ENCODE measurements at places on chromosomes 12 and 14.

DNA sequence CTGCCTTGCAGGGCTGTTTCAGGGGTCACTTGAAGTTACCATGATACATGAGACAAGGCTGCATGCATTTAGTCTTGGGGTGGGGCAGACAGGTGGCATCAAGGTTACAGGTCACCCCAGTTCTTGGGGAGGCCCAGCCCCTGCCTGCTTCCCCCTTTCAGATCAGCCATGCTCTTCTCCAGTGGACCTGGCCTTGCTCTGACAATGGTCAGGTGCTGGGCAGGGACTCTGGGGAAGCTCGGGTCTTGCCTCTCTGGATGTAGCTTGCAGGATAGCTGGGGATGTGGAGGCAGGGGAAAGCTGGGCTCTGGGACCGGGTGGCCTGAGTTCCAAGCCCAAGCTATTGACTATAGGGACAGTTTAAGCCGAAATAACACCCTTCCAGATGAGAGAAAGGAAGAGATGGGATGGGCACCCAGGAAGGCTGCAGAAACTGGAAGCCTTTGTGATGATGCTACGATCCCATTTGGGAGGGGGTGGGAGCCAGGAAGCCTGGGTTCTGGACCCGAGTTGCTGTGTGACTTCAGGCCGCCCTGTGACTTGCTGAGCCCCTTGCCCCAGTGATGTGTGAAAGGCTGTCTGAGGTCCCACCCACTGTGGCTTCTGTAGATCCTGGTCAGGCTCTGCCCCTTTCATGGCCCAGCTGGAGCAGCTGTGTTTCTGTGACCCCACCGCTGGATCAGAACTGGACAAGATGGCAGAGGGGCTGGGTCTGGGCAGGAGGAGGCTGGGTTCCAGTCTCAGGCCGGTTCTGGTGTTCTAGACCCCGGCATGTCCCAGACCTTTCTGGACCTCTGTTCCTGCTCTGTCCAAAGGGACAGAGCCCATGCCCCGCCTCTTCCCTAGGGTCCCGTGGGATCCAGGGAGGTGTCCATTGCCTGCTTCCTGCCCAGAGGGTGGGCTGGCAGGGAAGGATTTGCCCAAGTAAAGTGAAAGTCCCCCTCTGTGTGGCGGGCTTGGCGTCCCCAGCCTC, 2.1 kb downstream of the TNFAIP2 start:
- peaks cover 56% of the 10 kb centered on the region for H3K27me3 ChIP-seq
- no peak overlapping the region for H3K4me3 ChIP-seq
- no peaks in the 10 kb centered on the region for H3K36me3 ChIP-seq
- no peaks in the 10 kb centered on the region for H3K4me1 ChIP-seq
- no peak for DNase-seq
- H3K27ac ChIP-seq = no peak overlapping the region

DNA sequence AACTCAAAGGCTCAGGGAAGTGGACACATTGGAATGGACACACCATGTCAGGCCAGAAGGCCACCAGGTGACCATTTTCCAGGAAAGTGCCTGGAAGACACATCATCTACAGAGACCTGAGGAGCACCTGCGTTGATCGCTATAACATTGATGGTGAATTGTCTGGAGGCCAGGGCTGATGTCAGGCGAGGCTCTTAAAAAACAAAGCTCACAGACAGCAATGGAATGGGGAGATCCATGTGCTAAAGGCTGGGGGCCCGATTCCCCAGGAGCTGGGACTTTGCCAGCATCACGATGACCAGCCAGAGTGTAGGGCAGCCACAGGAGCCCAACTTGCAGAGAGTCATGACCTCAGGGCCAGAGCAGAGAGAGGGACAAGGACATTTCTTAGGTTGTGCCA, 30.3 kb downstream of the DIO3 start:
- H3K27me3 ChIP-seq = no peaks in the 10 kb centered on the region
- no peak overlapping the region for H3K27ac ChIP-seq
- no peak for DNase-seq

DNA sequence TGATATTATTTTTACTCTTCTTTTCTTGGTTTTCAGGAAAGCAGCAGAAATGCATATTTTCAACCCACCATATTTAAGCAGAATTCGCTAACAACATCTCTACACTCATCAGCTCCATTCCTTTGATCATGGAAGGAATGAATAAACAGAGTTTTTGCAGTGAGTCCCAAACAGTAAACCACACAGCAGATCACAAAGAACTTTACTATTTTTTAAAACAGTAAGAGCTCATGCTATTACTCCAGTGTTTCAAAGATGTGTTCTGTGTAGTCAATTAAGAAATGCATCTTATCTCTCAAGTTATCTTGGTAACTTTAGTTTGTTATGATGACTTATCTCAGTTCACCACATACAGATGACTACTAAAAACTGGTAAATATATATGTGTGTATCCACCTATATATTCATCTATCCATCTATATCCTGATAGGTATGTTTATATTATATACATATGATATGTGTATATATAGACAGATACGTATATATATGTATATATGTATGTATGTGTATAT, 843.5 kb downstream of the BCL11B start:
- no peaks in the 10 kb centered on the region for H3K36me3 ChIP-seq
- H3K27ac ChIP-seq = no peak overlapping the region
- no peak for DNase-seq

DNA sequence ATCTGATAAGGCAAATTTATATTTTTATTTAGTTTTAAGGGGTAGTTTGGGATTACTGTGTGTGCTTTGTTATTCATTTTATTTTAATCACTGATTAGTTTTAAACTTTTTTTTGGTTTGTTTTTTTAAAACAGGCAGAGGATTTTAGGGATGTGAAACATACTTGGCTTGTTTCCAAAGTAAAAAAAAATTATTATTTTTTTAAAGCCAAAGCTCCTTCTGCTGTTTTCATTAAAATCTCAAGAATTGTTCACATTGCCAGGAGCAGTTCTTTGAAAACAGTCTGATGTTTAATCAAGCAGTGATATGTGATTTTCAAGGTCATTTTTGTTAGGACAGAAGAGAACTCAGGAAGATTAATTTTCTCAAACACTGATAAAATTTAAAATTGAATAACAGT, 11.2 kb downstream of the TTC8 start:
- no peaks in the 10 kb centered on the region for H3K36me3 ChIP-seq
- no peak for DNase-seq
- no peaks in the 10 kb centered on the region for H3K27me3 ChIP-seq

DNA sequence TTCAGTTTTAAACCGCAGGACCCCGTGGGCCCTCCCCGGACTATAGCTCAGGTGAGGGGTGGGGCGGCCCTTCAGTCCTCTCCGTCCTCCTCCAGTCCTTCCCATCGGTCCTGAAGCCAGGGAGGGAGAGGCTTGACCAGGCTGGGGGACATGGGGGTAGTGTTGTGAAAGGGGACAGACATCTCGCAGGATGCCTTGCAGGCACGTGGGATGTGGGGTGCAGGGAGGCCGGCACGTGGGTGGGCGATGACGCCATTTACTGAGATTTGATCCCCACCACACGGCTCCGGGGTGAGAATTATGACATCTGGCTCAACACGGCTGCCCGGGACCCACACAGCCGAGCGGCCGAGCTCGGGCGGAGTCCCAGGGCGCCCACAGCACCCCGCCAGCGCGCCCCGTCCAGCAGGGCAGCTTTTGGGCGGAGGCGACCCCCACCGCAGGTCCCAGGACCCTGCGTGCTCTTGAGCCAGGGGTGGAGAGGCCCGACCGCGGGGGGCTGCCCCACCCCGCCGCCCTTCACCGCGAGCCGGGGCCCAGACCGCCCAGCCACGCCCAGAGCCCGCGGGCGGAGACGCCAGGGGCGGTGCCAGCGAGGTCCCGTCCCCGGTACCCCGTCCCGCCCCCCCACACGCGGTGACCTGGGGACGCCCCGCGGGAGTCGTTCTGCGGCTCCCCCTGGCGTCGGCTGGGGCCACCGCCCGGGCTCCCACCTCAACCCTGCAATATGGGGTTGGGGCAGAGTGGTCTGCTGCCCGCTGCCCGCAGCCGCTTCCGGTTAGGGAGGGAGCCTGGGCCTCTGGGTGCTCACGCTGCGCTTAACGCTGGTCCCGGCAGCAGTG, 3.3 kb upstream of the EXOC3L4 start:
- peaks cover 6% of the 10 kb centered on the region for H3K27me3 ChIP-seq
- peak overlapping the region; percentile 21 for H3K4me3 ChIP-seq
- no peaks in the 10 kb centered on the region for H3K4me1 ChIP-seq
- peak; percentile 56 for DNase-seq
- no peak overlapping the region for H3K27ac ChIP-seq
- no peaks in the 10 kb centered on the region for H3K36me3 ChIP-seq

DNA sequence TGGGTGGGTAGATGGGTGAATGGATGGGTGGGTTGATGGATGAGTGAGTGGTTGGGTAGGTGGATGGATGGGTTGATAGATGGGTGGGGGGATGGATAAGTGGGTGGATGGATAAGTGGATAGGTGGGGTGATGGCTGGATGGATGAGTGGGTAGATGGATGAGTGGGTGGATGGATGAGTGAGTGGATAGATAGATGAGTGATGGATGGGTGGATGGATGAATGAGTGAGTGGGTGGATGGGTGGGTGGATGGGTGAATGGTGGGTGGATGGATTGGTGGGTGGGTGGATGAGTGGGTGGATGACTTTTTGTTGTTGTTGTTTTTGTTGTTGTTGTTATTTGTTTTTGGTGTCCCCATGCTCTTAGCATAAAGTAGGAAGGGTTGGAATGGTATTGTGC, 45.5 kb downstream of the TBX5 start:
- peak overlapping the region; percentile 82 for H3K27ac ChIP-seq
- H3K36me3 ChIP-seq = peaks cover 64% of the 10 kb centered on the region
- no peaks in the 10 kb centered on the region for H3K27me3 ChIP-seq
- H3K4me3 ChIP-seq = no peak overlapping the region
- H3K4me1 ChIP-seq = peaks cover 20% of the 10 kb centered on the region
- no peak for DNase-seq
